GOT3 (cell line): ENCODE measurements at places on chromosomes 3 and 15.

GRCh38 chr3:21839176-21839575 is 88.2 kb upstream of the ZNF385D start:
- DNase-seq, result no peak

GRCh38 chr15:72787526-72787925 is 4.0 kb upstream of the ADPGK start:
- DNase-seq, result no peak

DNA sequence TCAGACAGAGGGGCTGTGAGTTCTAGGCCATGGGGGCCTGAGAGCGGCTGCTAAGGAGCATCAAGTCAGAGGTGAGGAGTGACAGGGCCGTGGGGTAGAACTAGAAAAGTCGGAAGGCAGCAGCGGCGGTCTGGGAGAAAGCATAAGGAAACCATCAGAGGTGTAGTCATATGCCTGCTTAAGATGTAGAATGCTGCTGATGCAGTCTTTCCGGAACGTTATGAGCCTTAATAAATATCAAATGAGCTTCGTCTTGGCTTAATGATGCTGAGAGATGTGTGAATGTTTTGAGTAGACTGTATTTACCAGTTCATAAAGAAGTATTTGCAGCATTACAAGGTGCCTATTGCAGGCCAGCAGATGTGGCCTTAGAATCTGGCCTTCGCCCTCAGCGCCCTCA is 15.2 kb downstream of the ATG7 start:
- DNase-seq, result no peak

GRCh38 chr3:52827441-52827840 is 3.0 kb downstream of the ITIH4 start:
- DNase-seq, result no peak

- DNase-seq, result no peak
Observed at GRCh38 chr3:83567935-83568334, 1390.9 kb upstream of the CADM2 start.

DNA sequence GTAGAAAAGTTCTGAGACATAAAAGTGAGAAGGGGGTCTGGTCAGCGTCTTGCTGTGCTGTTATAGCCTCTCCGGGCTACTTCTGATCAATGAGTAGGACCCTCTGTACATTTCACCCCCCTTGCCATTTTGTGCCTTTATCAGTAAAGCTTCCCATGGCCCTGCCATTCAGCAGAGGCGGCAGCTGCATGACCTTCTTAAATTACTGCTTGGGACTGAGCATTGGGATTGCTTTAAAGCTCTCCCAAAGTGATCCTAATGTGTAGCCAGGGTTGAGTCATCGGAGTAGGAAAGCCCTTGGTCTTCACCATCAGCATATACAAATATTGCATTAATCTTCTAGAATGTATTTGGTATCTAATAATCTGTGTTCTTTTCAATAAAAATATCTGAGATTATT is 70.2 kb downstream of the FMN1 start:
- no peak for DNase-seq
